ENCODE measurements at places on chromosomes 6 and 20.

- no peak for DNase-seq
Observed at GRCh38 chr6:159043947-159044346, 844 bp downstream of the TAGAP start.

GRCh38 chr6:80217794-80218193 is 111.3 kb downstream of the BCKDHB start:
- no peak for DNase-seq

- DNase-seq = no peak
Observed at GRCh38 chr6:76702187-76702586, 629.7 kb upstream of the IMPG1 start.

DNA sequence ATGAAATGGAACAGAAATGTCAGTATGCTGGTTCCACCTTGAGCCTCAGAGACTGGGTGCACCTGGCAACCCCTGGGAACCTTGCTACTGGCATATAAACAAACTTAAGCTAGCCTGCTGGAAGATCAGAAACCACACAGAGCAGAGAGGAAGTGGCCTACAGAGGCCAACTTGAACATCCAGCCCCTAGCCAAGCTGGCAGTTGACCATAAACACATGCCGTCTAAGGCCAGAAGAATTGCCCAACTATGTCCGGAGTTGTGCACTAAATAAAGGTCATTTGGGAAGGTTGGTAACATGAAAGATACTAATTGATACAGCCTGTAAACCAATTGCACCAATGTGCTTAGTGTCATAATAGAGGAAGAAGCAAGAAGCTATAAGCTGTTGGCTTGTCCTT is 266.6 kb upstream of the BTBD3 start:
- no peak for DNase-seq
